ENCODE measurements at places on chromosomes 4 and X.
A peak's percentile ranks its signal among the peaks of the same experiment; 100 is the strongest.

DNA sequence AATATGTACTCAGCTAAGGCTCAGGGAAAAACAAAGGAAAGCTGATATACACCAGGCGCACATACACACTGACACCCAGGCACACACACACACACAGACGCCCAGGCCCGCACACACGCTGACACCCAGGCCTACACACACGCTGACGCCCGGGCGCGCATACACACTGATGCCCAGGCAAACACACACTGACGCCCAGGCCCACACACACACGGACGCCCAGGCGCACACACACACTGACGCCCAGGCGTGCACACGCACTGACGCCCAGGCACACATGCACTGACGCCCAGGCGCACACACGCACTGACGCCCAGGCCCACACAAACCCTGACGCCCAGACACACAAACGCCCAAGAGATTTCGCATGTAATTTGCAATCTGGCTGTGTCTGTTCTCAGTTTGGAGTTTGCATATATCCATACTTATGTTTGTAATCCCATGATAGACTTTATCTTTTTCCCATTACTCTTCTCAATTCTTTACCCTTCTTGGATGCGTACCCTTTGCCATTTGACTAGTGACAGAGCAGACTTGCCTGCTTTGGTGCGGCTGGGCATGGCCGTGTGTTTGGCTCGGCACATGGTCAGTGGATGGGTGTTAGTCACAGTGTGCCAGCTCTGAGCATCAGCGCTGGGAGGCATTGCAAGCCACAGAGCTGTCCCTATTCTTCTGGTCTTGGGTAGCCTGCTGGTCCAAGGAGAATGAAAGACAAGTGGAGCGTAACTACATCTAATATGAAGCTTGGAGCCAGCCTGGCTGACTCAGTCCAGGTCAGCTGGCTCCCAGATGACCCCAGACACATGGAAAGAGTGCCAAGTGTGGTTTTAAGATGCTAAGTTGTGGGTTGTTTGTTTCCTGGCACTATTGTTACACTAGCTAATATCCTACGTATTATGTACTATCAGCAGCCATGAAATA is 632.4 kb upstream of the ZFP42 start:
- no peak for DNase-seq

GRCh38 chrX:130594453-130594916 is 192.7 kb downstream of the RBMX2 start:
- DNase-seq: no peak

GRCh38 chr4:3402491-3403347 is 39.0 kb upstream of the HGFAC start:
- no peak for DNase-seq

- DNase-seq: no peak
These were observed 31.8 kb upstream of the MAGEB2 start for GRCh38 chrX:30183554-30183953.

- DNase-seq: peak; percentile 78
These were observed 81.5 kb upstream of the BCOR start for GRCh38 chrX:40179283-40179682.

DNA sequence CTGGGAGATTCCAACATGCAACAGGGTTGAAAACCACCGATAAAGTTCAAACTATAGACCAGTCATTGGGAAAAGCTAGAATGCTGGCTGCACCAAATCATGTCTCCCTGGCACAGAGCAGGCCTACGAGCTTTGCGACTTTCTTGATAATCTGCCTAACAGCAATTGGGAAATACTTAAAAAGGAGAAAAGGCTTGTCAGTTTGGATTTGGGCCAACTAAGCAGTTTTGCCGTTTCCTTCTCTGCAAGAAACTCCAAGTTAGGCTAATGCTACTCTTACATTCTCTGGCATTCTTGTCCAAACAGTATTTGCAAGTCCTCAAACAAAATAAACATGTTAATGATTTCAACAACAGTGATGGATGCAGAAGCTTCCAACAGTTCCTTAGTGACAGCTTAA is 87.9 kb downstream of the PDK3 start:
- DNase-seq: no peak

DNA sequence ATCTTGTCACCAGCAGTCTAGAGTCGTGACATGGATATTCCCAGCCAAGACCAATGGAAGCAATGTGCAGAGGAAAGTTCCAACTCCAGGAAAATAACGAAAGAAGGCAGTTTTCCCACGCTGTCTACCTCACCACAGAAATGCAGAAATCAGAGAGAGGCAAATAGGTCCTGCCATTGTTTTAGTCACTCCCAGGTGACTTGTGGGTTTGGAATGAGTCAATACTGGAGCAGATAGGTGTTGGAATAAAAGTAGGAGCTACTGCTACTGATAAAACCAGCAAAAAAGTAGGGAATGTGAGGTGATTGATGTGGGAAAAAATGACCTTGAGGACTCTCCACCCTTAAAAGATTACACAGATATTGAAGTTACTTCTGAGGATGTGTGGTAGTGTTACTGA is 72.8 kb upstream of the RAI2 start:
- DNase-seq: no peak

DNA sequence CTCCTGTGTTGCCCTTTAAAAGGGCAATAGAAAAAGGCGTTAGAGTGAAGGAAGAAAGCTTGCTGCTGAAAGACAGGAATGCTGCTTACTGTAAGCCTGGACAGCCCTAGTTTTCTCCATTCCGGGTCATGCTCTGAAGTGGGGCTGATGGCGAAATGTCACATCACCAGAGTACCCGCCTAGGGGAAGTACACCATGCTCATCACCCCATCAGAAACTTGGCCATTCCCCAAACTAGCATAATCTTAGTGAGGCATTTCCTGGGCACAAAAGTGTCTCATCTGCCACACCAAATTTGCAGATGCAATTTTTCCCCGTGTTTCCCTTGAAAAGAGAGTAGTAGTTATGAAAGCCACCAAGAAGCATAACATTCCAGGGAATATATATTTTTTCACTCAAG is 47.8 kb upstream of the CAMK2D start:
- DNase-seq: no peak

- DNase-seq: no peak
These were observed 107.4 kb downstream of the AFF1 start for GRCh38 chr4:87042221-87042620.

DNA sequence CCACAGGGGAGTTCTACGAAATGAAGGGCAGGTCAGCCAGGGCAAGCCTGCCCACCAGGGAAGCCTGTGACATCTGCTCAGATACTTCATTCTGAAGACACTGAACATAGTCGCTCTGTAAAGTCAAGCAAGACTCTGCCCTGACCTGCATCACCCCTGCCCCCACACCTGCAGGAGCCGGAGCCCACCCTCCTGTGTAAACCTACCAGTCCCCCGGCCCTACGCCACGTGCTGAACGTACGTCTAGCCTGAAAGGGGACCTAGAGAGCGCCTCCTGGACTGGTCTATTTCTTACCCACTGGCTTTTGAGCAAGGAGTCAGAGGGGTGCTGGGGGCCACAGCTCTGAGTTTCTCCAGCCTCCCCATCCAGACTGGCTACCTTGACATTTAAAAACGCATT is 11.6 kb downstream of the CCNQ start:
- DNase-seq: no peak

DNA sequence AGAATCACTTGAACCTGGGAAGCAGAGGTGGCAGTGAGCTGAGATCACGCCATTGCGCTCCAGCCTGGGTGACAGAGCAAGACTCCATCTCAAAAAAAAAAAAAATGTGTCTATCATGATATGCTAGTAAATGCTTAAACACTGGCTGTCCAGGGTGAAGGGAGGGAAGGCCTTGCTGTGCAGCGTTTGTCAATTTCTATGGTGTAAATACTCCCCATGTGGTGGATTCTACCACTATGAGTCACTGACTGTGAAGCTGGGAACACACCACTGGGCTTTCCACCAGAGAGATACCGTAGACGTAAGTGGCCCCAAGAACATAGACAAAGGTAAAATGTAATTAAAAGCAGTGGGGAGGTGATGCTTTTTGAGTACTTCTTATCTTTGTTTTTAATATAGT is 51.3 kb upstream of the LEF1 start:
- no peak for DNase-seq

GRCh38 chrX:65910899-65911298 is 129.0 kb downstream of the VSIG4 start:
- no peak for DNase-seq

- no peak for DNase-seq
These were observed 465.4 kb downstream of the TMA16 start for GRCh38 chr4:163959932-163960331.

GRCh38 chr4:46852800-46853199 is 56.2 kb downstream of the COX7B2 start:
- no peak for DNase-seq

GRCh38 chrX:129925305-129926092 is 19.5 kb downstream of the UTP14A start:
- DNase-seq: peak; percentile 56

- no peak for DNase-seq
These were observed 29.8 kb downstream of the IQCM start for GRCh38 chr4:149785696-149786431.

- DNase-seq: no peak
These were observed 148.5 kb downstream of the FRAS1 start for GRCh38 chr4:78205591-78205990.

All from Kasumi-1 (cell line).